Femur (tissue), 1 donor: ENCODE measurements at places on chromosomes 2 and 18.
A peak's percentile ranks its signal among the peaks of the same experiment; 100 is the strongest.

- DNase-seq, result no peak
These were observed 165.6 kb downstream of the SMAD7 start for GRCh38 chr18:48785091-48785614.

- DNase-seq, result peak; percentile 20
These were observed 971 bp downstream of the ZNF385B start for GRCh38 chr2:179860255-179861026.

- DNase-seq, result no peak
These were observed 93.7 kb upstream of the MCFD2 start for GRCh38 chr2:47009253-47009767.

DNA sequence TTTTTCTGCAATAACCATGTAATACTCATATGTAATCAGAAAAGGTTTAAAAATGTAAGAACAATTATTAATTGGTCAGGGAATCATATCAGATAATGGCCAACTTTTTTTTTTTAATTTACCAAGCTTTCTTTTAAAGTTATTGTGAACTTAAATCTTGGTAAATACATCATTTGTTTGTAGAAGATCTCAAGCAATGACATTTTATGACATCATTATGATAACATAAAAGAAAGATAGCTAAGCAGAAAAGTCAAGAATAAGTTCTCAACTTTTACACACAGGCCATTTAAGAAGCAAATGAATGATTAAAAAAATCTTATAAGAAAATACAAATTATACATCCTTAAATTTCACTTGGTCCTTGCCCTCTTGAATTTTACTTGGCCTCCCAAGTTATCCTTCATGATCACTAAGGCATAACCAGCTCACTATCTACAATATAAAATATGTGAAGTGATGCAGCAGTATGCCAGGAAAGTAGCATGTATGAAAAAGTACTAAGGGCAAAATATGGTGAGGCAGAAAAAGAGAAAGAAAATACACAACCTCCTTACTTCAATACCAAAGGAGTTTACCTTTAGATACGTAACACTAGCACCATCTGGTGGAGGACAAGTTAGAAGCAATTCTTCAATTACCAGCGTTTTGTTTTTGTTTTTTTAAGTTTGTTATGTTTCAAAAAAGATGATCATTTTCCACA, 116.6 kb downstream of the SRBD1 start:
- DNase-seq, result no peak

GRCh38 chr2:173983391-173983871, 18.3 kb upstream of the SP3 start:
- peak; percentile 38 for DNase-seq

GRCh38 chr2:115400940-115401339, 958.5 kb downstream of the DPP10 start:
- DNase-seq, result no peak

- DNase-seq, result no peak
These were observed 8.6 kb downstream of the OXER1 start for GRCh38 chr2:42755191-42755880.

- DNase-seq, result no peak
These were observed 78.2 kb downstream of the KCTD1 start for GRCh38 chr18:26470011-26470637.

DNA sequence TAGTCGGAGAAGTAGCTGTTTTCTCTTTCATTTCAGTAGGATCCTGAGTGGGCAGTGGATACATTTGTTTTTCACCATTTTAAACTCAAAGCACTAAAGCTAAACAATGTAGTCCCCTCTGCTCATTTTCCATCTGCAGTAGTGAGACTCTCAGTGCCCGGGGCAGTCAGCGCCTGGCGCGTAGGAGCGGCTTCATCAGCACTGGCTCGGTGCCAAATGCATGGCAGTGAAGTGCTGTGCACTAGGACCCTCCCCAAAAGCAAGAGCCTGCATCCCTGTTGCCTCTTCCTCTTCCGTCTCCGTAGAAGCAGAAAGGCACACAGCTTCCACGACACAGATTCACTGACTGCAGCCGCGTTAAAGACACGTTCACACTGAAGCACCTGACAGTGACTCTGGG, 19.0 kb upstream of the ESPNL start:
- DNase-seq, result no peak

DNA sequence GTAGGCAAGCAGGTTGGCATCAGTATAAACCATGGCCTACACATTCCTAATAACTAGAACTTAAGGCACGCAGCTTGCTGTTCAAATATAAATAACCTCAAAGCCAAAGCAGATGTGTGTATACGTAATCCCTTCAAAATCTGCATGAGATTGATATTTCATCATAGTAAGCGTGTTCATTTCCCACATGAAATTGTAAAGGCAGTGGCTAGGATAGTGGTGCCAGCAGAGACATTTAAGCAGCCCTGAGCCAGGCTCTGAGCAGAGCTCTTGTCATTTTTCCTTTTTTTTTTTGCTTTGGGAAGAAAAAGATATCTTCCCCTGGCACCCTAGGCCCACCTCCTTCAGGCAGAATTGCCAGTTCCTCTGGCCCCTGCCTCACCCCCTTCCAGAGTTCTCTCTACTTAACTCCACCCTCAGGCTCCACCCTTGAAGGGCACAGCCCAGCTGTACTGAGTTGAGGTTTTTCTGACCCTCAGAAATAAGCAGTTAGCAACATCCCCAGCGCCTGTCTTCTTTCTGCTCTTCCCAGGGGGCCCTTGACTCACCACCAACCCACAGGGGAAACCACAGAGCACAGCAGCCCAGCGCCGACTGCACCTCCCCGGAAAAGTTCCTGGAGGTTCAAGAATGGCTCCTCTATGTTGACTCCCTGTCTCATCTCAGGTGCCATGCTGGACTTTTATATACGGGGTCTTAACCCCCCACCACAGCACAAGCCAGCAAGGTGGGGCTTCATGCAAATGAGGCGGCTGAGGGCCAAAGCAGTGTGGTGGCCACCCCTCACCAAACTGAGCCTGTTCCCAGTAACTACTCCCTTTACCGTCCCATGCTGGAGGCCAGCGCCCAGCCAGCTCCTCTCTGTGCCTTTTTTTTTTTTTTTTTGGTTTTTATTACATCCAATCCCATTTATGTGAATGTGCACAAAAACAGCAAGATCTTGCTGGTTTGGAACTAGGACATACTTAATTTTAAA, 84.7 kb downstream of the EHD3 start:
- DNase-seq, result peak; percentile 75

DNA sequence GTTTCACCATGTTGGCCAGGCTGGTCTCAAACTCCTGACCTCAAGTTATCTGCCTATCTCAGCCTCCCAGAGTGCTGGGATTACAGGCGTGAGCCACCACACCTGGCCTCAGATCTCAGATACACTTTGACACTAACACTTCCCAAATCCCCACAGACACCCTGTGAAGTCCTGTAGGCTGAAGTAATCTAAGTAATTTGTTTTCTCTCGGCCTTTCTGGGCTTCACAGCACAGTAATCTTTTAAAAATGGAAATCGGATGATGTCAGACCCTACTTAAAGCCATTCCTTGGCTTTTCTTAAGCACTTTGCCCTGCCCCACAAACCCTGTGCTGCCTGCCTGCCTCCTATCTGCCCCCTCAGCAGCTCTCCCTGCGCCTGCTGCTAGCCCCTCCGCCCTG, 16.2 kb downstream of the ATIC start:
- no peak for DNase-seq

DNA sequence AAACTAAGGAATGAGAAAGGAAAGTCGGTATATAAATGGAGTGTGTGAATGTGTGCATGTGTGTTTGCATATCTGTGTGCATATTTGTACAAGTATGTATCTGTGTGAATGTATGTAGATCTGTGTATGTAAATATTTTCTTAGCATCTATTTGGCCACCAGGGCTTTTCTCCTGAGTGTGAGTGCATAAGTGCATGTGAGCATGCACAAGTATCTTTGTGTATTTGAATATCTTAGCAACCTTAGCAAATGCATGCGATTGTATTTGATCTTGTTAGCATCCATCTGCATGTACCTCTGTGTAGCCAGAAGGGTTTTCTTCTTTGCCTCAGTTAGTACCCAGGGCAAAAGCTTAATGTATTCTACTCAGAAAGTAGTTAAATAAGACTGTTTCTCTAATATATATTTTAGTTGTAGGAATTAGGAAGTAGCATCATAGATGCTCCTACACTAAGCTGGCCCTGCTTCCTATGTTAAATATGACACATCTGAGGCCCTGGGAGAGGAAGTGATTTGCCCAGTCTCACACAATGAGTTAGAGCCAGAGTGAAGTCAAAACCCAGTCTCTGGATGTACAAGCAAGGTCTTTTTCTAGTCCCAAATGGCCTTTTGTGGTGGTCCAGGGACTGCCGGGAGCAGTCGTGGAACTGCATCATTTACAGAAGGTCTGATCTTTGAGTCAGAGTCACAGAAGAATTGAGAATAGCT, 9.2 kb downstream of the FKBP1B start:
- no peak for DNase-seq

GRCh38 chr2:1156059-1156458, 205.4 kb downstream of the SNTG2 start:
- no peak for DNase-seq
